ENCODE measurements at places on chromosomes 3 and 15.

DNA sequence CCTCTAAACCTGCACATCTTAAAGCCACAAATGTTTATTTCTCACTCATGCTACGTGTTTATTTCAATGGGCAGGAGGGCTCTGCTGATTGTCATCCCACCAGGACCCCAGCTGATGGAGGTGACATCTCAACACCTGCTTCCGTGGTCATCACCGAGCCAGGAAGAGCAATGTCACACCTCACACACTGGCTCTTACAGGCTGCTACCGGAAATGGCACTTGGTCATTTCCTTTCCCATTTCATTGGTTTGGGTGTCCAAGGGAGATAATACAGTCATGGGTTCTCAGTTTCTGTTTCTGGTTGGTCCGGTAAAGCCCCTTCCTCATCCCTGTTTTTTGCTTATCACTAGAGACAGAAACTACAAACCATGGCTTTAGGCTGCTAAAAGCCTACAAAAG is 41.9 kb downstream of the ABHD2 start:
- no peaks in the 10 kb centered on the region for H3K27me3 ChIP-seq
- peaks cover 88% of the 10 kb centered on the region for H3K4me1 ChIP-seq
- DNase-seq, result no peak
- no peaks in the 10 kb centered on the region for H3K36me3 ChIP-seq
- no peak overlapping the region for H3K4me3 ChIP-seq

DNA sequence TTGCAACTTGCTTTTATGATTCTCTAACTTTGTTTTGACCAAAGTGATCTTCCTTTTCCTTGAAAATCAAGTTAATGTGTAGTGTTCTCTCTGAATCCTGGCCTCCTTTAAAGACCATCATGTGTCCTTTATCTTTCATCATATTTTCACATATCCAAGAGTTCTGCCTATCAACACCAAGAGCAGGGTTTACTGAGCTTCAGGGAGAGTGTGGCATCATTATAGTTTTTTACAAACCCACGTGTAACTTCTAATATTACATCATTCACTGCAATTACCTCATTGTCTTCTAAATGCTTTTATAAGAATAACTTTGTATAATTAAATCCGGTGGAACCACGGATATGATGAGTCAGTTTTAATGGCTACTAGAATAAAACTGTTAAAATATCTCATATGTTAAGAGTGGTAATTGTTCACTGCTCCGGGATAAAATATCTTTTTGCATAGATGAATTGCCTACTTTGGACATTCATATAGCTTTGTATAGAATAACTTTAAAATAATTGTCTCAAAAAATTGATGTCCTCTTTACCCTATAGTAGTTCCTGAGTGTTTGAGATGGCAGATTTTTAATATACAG is 248.8 kb upstream of the GRM7 start:
- H3K27ac ChIP-seq, result no peak overlapping the region
- H3K4me3 ChIP-seq, result no peak overlapping the region
- no peaks in the 10 kb centered on the region for H3K4me1 ChIP-seq
- no peaks in the 10 kb centered on the region for H3K27me3 ChIP-seq
- no peak for DNase-seq
- H3K36me3 ChIP-seq, result no peaks in the 10 kb centered on the region

DNA sequence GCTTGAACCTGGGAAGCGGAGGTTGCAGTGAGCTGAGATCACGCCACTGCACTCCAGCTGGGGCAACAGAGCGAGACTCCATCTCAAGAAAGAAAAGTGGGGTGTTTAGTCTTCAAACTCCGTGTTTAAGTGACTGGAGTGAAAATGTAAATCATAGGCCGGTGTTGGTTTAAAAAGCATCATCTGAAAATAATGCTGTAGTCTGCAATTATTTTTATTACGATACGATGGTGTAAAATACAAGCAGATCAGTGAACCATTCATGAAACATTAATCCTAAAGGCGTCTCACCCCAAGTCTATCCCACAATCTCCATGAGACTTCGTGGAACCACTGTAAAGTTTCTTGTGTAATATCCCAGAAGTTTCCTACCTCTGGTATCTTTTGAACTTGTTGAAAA is 6.3 kb downstream of the CTNNB1 start:
- no peaks in the 10 kb centered on the region for H3K36me3 ChIP-seq
- H3K4me1 ChIP-seq, result peaks cover 80% of the 10 kb centered on the region
- no peak for DNase-seq
- no peaks in the 10 kb centered on the region for H3K27me3 ChIP-seq

DNA sequence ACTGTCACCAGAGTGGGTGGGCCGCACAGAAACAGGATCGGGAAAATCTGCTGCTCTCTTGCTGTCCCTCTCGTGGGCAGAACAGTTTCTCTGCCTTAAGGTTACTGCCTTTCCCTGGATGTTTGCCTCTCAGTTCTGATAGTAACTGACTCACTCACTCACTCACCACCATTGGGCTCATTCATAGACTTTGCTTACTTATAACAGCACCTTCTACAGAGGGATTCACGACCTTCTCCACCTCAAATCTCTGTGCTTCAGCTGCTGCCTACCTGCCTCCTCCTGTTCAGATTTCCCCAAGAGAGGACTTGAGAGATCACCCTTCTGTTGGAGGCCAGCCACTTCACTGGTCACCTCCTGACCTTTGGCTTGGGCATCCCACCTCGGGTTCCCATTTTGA is 147.7 kb upstream of the ICE2 start:
- H3K27ac ChIP-seq, result no peak overlapping the region
- no peak overlapping the region for H3K4me3 ChIP-seq
- no peak for DNase-seq
- no peaks in the 10 kb centered on the region for H3K36me3 ChIP-seq
